Common myeloid progenitor, CD34-positive (primary cell): ENCODE measurements at places on chromosomes 5 and 9.

DNA sequence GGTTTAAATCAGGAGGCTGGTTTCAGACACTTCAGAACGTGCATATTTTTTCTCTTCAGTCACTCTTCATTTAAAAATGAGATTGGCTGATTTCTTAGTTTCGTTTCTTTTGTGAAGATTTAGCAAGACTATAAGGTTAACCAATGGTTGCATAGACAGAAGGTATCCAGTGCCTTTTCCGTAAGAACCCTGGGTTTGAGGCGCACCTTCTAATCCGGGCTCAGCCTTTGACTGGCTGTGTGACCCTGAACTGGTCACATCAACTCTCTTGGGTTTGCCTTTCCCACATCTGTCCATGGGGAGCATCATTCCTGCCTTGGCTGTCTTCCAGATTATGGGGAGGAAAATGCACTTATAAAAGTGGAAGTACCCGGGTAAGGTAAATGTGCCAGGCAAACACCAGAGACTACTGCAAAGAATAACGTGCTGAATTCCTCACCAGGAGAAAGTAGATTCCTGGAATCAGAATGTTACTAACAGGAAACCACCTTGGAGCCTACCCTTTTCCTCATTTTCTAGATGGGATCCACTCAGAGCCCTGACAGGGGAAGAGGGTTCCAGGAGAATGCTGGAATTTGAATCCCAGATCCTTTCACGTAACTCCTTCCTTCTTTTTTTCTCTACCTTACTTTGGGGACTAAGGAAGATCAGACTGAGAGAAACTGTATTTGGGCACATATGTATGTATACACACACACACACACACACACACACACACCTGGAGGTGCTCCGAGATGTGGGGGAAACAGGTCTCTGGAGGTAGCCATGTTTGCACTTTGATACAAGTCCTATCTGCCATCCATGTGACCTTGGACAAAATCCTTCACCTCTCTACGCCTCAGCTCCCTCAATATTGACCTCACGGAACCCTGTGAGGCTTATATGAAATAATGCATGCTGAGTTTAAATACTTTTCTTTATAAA, 6.8 kb downstream of the HAND1 start:
- peaks cover 33% of the 10 kb centered on the region for H3K27me3 ChIP-seq
- DNase-seq = no peak
- H3K36me3 ChIP-seq = no peaks in the 10 kb centered on the region

DNA sequence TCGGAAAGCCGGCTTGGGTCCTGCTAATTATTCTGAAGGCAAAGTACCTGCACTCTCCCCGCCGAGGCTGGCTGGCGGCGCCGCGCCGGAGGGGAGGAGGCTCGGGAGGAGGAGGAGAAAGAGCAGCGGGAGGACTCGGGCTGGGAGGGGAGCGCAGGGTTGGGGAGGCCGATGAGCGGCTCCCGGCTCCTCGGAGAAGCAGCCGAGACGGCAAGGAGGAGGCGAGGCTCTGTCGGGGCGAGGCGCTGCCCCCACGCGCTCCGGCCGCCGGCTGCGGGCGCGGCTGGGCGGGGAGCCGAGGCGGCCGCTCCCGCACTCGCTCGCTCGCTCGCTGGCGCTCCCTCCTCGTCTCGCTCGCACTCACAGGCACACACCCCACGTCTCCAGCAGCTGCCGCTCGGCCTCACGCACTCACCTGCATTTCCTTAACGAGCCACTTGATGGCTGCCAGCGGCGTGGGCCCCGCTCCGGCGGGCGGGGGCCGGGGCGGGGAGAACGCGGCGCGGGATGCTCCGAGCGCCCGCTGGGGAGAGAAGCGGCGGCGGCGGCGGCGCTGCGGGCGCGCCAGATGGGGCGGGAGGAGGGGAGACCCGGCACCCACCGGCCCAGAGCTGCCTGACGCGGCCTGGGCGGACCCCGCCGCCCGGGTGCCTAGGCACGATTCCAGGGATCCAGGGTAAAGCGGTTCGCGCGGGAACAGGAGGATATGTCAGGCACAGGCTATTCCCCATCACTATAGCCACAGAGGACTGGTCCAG, at the start of gene PTPRD:
PTPRD (minus strand) TSS at position 362 of the 758 bp plus-strand sequence.
- H3K27ac ChIP-seq = no peak within 1 kb of the TSS
- peaks cover 13% of the 10 kb centered on the region for H3K4me1 ChIP-seq
- peaks cover 17% of the 10 kb centered on the region for H3K27me3 ChIP-seq
- peak; percentile 34 for DNase-seq
- peak within 1 kb of the TSS; percentile 40 for H3K4me3 ChIP-seq

DNA sequence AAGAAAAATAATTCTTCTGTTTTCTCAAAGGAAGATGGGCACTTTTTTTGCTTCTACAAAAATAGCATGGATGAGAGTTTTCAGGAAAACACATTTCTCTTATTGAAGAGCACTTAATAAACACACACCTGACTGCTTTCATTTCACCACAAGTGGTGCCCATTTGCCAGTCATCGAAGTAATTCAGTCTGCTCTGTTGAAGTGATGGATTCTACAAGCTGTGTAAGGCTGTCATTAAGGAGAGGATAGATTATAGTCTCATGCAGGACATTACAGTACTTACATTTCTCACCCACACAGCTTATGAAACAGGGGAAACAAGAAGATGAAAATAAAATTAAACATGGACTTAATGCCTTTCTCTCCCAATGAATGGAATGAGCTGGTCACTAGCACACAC, 165.2 kb downstream of the NR2F1-AS1 start:
- no peaks in the 10 kb centered on the region for H3K27me3 ChIP-seq
- DNase-seq = no peak
- H3K4me1 ChIP-seq = no peaks in the 10 kb centered on the region
- H3K27ac ChIP-seq = no peak overlapping the region

DNA sequence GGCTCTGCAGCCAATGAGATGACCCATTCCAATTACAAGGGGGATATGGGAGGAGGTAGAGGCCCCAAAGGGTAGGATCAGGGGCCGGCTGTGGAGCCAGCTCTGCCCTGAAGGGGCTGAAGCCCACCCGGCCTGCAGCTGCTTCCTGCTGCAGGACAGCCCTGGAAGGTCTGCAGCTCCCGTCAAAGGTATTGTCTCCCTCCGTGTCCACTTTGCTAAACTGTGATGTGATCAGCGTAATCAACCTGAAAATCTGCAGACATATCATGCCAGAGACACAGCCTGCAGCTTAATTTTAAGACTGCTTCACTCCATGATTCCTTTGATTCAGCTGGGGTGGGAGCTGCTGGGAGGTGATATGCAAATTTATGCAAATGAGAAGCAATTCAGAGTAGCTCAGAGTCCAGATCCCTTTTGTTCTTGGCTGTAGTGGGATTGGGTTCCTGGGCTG, 90.7 kb downstream of the GADD45G start:
- H3K36me3 ChIP-seq = no peaks in the 10 kb centered on the region
- no peaks in the 10 kb centered on the region for H3K4me1 ChIP-seq
- no peaks in the 10 kb centered on the region for H3K27me3 ChIP-seq
- DNase-seq = no peak
- H3K27ac ChIP-seq = no peak overlapping the region
- H3K4me3 ChIP-seq = no peak overlapping the region

- H3K4me1 ChIP-seq = peaks cover 2% of the 10 kb centered on the region
Observed at GRCh38 chr9:129338724-129339430, 160.8 kb upstream of the IER5L start.

- no peak overlapping the region for H3K27ac ChIP-seq
- DNase-seq = no peak
- peaks cover 2% of the 10 kb centered on the region for H3K27me3 ChIP-seq
- H3K36me3 ChIP-seq = no peaks in the 10 kb centered on the region
- no peaks in the 10 kb centered on the region for H3K4me1 ChIP-seq
Observed at GRCh38 chr5:142082182-142082781, 26.3 kb upstream of the NDFIP1 start.

DNA sequence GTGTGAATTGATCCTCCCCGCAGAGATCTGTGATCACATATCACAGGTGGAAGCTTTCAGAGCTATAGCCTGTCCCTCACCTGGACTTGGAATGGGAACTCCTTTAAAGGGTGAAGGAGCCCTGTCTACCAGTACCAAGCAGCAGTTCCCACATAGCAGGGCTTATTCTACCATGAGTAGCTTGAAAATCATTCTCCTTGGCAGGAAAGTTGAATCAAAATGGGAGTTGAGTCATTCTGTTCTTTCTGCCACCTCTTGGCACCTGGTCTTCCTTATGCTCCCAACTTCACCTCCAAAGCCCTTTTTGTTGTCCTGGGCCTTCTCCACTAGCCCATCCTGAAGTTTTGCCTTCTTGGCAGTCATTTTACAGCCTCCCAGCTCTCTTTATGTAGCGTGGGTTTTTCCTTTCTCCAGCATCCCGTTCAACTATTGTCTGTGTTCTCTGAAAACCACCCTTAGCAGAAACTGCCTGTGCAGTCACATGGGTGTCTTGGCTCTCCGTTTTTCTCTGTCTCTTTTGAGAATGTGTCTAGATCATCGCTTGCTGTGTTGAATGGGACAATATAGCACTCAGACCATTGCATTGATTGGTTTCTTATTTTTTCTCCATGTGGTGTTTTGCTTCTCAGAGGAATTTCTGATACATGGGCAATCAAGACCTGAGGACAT, 222.2 kb downstream of the AOPEP start:
- no peaks in the 10 kb centered on the region for H3K4me1 ChIP-seq
- no peaks in the 10 kb centered on the region for H3K36me3 ChIP-seq
- no peak overlapping the region for H3K4me3 ChIP-seq
- no peak overlapping the region for H3K27ac ChIP-seq

GRCh38 chr5:155522540-155522939, 509.0 kb downstream of the KIF4B start:
- H3K36me3 ChIP-seq = no peaks in the 10 kb centered on the region
- H3K4me3 ChIP-seq = no peak overlapping the region
- no peaks in the 10 kb centered on the region for H3K27me3 ChIP-seq
- no peaks in the 10 kb centered on the region for H3K4me1 ChIP-seq
- no peak overlapping the region for H3K27ac ChIP-seq

- no peak overlapping the region for H3K27ac ChIP-seq
- no peak overlapping the region for H3K4me3 ChIP-seq
- H3K27me3 ChIP-seq = no peaks in the 10 kb centered on the region
- no peak for DNase-seq
Observed at GRCh38 chr5:126438267-126438666, 15.1 kb downstream of the GRAMD2B start.
